ENCODE measurements at places on chromosomes 1 and 21. TPM values are rescaled to one million over a fixed set of nuclear protein-coding genes. Genes with fewer than 3 reads are reported as not detected.

The FAM72D gene
- total RNA-seq: 1.5 TPM

The SPAG17 gene
- total RNA-seq: not detected

GRCh38 chr1:234089396-234089795 is 184.9 kb downstream of the SLC35F3 start:
- DNase-seq: no peak

DNA sequence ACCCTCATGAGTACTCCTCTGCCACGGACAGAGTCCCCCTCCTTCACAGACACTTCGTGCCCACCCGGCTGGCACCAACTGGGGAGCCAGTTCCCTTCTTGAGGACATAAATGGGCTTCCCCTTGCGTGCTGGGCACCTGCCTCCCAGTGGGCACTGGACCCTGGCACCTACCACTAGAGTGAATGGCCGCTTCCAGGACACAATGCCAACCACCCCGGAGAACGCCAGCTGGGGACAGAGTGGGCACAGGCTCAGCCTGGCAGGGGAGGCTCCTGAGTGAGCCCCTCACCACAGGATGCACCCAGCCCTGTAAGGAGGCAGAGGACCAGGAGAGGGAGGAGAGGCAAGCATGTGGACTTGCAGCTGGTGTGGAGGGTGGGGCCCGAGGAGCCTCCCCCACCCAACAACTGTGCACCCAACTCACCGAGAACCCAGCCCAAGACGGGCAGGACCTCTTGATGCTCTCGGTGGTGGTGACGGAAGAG is 1.0 kb downstream of the ENTREP3 start:
- DNase-seq: no peak

- DNase-seq: no peak
These were observed 12.8 kb downstream of the SPATA46 start for GRCh38 chr1:162363823-162364222.

DNA sequence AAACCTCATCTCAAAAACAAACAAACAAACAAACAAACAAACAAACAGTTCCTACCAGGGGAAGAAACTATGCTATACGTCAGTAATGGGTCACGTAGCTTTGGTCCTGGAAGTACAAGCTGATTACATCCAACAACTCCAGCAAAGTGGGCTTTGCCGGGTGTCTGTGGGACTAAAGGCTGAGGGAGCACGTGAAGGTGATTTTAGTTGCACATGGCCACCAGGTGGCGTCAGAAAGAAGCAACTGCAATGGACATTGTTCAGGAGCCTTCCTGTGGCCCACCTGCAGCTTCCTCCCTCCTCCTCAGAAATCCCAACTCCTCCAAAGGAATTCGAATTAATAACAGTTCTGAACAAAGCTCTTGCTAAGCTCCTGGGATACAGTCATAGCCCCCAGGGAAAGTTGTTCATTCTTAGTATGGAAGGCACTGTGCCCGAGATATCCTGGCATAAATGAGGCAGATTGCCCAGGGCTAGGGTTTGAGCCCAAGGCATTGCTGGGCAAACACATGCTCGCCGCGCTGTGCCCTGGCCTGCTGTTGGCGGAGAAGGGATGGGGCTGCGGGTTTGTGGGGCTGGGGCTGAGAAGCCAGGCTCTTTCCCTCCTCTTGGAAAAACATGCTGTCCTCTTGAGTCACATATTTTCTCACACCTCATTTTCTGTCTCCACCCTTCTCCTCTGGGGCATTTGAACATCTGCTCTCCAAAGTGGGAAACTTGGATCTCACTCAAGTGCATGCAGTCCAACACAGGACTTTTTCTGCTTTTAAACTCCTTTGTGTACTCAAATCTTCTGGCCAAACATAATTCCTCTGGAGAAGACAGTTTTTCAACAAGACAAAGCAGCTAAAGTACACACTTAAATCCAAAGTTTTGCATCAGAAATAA is 28.6 kb downstream of the AKNAD1 start:
- peak; percentile 71 for DNase-seq

DNA sequence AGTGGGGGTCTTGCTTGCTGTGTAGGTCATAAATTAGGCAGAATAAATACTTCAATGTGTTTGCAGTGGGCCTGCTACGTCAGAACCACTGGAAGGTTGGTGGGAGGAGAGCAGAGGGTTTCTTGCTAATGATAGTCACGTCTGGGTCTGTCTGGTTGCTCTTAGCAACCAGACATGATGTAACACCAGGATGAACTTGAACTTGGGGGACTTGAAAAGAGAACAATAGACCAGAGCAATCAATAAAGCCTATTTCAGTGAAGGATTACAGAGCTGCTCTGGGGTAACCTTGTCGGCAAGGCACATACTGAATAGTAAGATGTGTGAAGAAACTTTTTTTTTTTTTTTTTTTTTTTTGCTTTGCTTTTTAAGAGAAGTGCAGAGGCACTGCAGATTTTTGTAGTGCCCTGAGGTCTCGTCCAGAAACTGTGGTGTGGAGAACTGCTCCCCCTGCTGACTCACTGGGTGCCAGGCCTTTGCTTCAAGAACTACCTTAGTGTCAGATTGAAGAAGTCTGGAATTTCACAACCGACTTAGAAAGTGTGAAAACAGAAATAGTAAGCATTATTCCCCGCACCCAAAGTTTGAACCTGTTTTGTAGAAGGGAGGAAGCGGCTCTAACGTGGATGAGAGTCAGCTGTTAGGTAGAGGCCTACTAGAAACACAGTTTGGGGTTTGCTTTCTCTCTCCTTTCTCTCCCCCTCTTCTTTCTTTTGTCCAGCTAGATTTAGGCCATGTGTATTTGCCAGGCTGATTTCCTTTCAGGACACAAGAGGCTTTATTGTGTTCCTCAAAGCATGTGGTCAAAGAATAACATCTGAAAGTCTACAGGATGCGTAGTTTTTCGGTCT is 271.6 kb downstream of the TM2D1 start:
- peak; percentile 81 for DNase-seq

DNA sequence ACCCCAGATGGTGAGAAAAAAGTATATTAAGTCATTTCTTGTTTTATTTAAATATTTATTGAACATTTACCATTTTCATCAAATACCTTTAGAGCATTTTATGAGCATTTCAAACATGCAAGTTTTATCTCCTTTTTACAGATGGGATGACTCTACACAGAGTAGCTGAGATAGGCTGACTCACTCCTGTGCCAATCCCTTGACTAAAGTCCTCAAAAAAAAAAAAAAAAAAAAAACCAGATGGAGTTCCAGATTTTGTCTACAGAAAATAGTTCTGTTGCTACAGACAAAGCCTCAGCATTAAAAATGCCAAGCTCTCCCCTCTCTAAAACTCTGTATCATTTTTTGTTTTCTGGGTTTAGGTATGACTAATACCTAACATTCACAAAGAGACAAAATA is 303.0 kb upstream of the PLD5 start:
- DNase-seq: no peak

GRCh38 chr1:40858856-40859416 is 3.2 kb downstream of the CITED4 start:
- no peak for DNase-seq

Measured in HFFc6 (cell line).